Activated CD8-positive, alpha-beta T cell treated with anti-CD3 and anti-CD28 coated beads for 36 hours (primary cell): ENCODE measurements at places on chromosomes 7 and 10. TPM values are rescaled to one million over a fixed set of nuclear protein-coding genes. Genes with fewer than 3 reads are reported as not detected.

Gene CNTNAP2
- not detected for total RNA-seq

Gene NOBOX
- not detected for total RNA-seq

Gene EPO
- not detected for total RNA-seq

Gene PNLIPRP2
- total RNA-seq: not detected

Gene ADGRA1
- total RNA-seq: not detected

GRCh38 chr7:130982160-130982638 lies 248.2 kb upstream of the KLF14 start:
- H3K27ac ChIP-seq: no peak overlapping the region
- no peak overlapping the region for H3K4me3 ChIP-seq
- no peak for DNase-seq
- no peaks in the 10 kb centered on the region for H3K27me3 ChIP-seq

GRCh38 chr10:84335516-84335915 lies 7.1 kb downstream of the CCSER2 start:
- peak overlapping the region; percentile 63 for H3K27ac ChIP-seq
- peaks cover 28% of the 10 kb centered on the region for H3K4me1 ChIP-seq
- H3K36me3 ChIP-seq: peaks cover 11% of the 10 kb centered on the region
- DNase-seq: no peak
- H3K27me3 ChIP-seq: no peaks in the 10 kb centered on the region
- H3K4me3 ChIP-seq: no peak overlapping the region

GRCh38 chr10:37434091-37434490 lies 308.7 kb downstream of the ANKRD30A start:
- H3K4me1 ChIP-seq: no peaks in the 10 kb centered on the region
- H3K27ac ChIP-seq: no peak overlapping the region
- DNase-seq: no peak
- H3K36me3 ChIP-seq: no peaks in the 10 kb centered on the region
- no peak overlapping the region for H3K4me3 ChIP-seq

- H3K4me3 ChIP-seq: no peak overlapping the region
- H3K36me3 ChIP-seq: no peaks in the 10 kb centered on the region
- no peak for DNase-seq
- peaks cover 4% of the 10 kb centered on the region for H3K27me3 ChIP-seq
Measured at GRCh38 chr7:28607855-28608193, 195.5 kb downstream of the CREB5 start.

DNA sequence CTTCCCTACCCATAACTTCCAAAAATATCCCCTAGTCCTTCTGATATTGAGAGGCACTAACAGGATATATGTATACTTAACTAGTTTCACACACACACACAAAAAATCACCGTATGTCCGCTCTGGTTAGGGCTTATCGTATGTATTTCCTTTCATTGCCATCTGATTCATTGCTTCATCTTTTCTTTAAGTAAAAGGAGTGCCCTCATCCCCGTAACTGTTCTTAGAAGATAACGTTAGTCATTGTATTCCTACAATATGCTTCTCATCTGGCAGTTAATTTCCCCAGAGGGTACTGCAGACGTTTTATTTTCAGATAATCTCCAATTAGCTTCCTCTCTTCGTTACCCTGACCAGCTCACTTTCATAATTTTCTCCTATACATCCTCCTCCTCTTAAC lies 37.3 kb downstream of the NRCAM start:
- peaks cover 60% of the 10 kb centered on the region for H3K4me1 ChIP-seq
- H3K27ac ChIP-seq: no peak overlapping the region
- DNase-seq: no peak
- H3K36me3 ChIP-seq: no peaks in the 10 kb centered on the region
- H3K27me3 ChIP-seq: peaks cover 15% of the 10 kb centered on the region
- H3K4me3 ChIP-seq: no peak overlapping the region

GRCh38 chr10:127046975-127047877 lies 142.0 kb downstream of the DOCK1 start:
- no peak overlapping the region for H3K27ac ChIP-seq
- H3K4me3 ChIP-seq: no peak overlapping the region
- H3K36me3 ChIP-seq: no peaks in the 10 kb centered on the region

GRCh38 chr10:3147117-3147820 lies 25.3 kb downstream of the PITRM1 start:
- peaks cover 4% of the 10 kb centered on the region for H3K4me1 ChIP-seq
- H3K27ac ChIP-seq: no peak overlapping the region
- no peak overlapping the region for H3K4me3 ChIP-seq
- no peak for DNase-seq
- peaks cover 39% of the 10 kb centered on the region for H3K36me3 ChIP-seq
- no peaks in the 10 kb centered on the region for H3K27me3 ChIP-seq

- no peak overlapping the region for H3K27ac ChIP-seq
- no peak overlapping the region for H3K4me3 ChIP-seq
- H3K36me3 ChIP-seq: peaks cover 7% of the 10 kb centered on the region
- no peaks in the 10 kb centered on the region for H3K27me3 ChIP-seq
- no peak for DNase-seq
- H3K4me1 ChIP-seq: peaks cover 16% of the 10 kb centered on the region
Measured at GRCh38 chr7:112283382-112283910, 77.0 kb downstream of the ZNF277 start.

- DNase-seq: no peak
- H3K4me1 ChIP-seq: no peaks in the 10 kb centered on the region
- H3K4me3 ChIP-seq: no peak overlapping the region
- H3K27ac ChIP-seq: no peak overlapping the region
- peaks cover 10% of the 10 kb centered on the region for H3K27me3 ChIP-seq
- H3K36me3 ChIP-seq: no peaks in the 10 kb centered on the region
Measured at GRCh38 chr7:141320287-141320686, 230.9 kb upstream of the AGK start.

GRCh38 chr7:23347682-23348180 lies 48.6 kb downstream of the MALSU1 start:
- peak overlapping the region; percentile 37 for H3K27ac ChIP-seq
- no peaks in the 10 kb centered on the region for H3K27me3 ChIP-seq
- no peaks in the 10 kb centered on the region for H3K36me3 ChIP-seq
- H3K4me3 ChIP-seq: no peak overlapping the region

DNA sequence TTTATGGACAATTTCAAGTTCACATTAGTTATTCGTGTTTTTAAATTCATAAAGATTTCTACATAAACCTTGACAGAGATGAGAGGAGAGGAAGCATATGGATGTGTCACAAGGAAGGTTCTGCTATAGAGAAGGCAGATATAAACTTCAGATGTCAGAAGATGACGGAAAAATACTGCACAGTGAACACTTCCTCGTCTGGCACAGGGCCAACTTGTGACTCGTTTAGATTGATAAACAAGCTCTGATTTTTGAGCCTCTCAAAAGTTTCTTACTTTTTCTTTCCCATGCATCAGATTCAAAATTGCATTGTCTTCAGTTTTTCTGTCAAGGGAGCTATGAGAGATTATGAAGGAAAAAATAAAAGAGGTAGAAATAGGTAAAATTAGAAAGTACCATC lies 156.4 kb upstream of the MINDY3 start:
- H3K4me3 ChIP-seq: no peak overlapping the region
- no peaks in the 10 kb centered on the region for H3K4me1 ChIP-seq
- H3K36me3 ChIP-seq: no peaks in the 10 kb centered on the region
- no peak overlapping the region for H3K27ac ChIP-seq
- H3K27me3 ChIP-seq: peaks cover 1% of the 10 kb centered on the region
- DNase-seq: no peak

GRCh38 chr10:72276013-72276387 lies 2.3 kb downstream of the DDIT4 start:
- peak overlapping the region; percentile 97 for H3K27ac ChIP-seq
- H3K36me3 ChIP-seq: peaks cover 37% of the 10 kb centered on the region
- peak overlapping the region; percentile 100 for H3K4me3 ChIP-seq
- no peaks in the 10 kb centered on the region for H3K27me3 ChIP-seq
- peak; percentile 74 for DNase-seq
- peaks cover 35% of the 10 kb centered on the region for H3K4me1 ChIP-seq

GRCh38 chr7:96061009-96061408 lies 260.9 kb downstream of the SLC25A13 start:
- peaks cover 25% of the 10 kb centered on the region for H3K27me3 ChIP-seq
- H3K27ac ChIP-seq: no peak overlapping the region
- DNase-seq: no peak
- no peak overlapping the region for H3K4me3 ChIP-seq
- no peaks in the 10 kb centered on the region for H3K4me1 ChIP-seq

DNA sequence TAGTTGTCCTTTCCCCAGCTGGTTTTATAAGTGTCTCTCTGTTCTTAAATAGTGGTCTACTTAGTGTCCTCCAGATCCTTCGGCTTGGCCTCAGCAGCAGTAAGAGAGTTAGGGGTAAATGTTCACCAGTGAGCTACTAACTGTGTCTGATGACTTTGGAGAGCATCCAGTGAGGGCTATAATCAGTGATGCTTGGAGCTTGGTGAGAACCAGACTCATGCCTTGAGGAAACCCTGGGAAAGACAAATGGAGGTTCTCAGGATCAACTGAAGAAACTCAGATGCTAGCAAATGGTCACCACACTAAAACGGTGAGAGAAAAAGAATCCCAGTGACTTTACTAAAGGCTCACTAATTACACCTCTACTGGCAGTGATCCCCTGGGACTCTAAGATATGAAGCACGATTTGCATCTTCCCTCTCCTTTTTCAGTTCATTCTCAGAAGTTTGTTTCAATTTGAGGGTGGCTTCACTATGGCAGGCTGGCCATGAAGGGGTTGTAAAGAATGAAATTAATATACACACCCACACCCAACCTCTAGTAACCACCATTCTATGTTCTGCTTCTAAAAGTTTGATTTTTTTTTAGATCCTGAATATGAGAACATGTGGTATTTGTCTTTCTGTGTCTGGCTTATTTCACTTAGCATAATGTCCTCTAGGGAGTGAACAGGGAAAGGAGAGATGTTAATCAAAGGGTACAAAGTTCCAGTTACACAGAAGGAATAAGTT lies 177.9 kb downstream of the PDE1C start:
- no peaks in the 10 kb centered on the region for H3K27me3 ChIP-seq
- DNase-seq: no peak
- H3K36me3 ChIP-seq: no peaks in the 10 kb centered on the region
- no peak overlapping the region for H3K4me3 ChIP-seq

- no peaks in the 10 kb centered on the region for H3K36me3 ChIP-seq
- H3K4me3 ChIP-seq: no peak overlapping the region
Measured at GRCh38 chr10:33684211-33684611, 349.7 kb upstream of the NRP1 start.

- H3K27ac ChIP-seq: no peak overlapping the region
- DNase-seq: no peak
- peaks cover 8% of the 10 kb centered on the region for H3K27me3 ChIP-seq
- no peaks in the 10 kb centered on the region for H3K4me1 ChIP-seq
- no peak overlapping the region for H3K4me3 ChIP-seq
Measured at GRCh38 chr7:4129481-4130122, 552.5 kb upstream of the FOXK1 start.

GRCh38 chr10:131181456-131181855 lies 130.1 kb downstream of the TCERG1L start:
- no peak overlapping the region for H3K4me3 ChIP-seq
- peaks cover 1% of the 10 kb centered on the region for H3K27me3 ChIP-seq
- DNase-seq: no peak
- H3K4me1 ChIP-seq: no peaks in the 10 kb centered on the region
